ENCODE measurements at places on chromosomes 13 and 19.

- no peak for DNase-seq
These were observed 40.1 kb downstream of the PSPC1 start for GRCh38 chr13:19742643-19743042.

GRCh38 chr13:40082639-40083038 lies 427.2 kb downstream of the COG6 start:
- no peak for DNase-seq

DNA sequence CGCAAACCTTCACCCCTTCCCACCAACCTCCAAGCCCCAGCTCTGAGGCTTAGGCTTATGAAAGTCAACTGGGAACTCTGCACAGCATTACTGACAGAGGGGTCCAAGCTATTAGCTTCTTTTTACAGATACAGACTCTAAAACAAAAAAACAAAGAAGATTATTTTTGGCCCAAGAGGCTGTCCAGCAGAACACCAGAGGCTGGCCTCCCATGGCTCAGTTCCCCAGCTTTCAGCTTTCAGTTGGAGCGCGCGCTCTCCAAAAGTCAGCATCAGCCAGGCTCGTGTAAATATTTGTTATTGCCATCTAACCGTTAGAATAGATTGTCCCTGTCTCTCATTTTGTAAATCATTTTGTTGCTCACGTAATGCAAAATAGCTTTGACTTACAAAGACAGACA lies 58.4 kb downstream of the ZIC5 start:
- no peak for DNase-seq

DNA sequence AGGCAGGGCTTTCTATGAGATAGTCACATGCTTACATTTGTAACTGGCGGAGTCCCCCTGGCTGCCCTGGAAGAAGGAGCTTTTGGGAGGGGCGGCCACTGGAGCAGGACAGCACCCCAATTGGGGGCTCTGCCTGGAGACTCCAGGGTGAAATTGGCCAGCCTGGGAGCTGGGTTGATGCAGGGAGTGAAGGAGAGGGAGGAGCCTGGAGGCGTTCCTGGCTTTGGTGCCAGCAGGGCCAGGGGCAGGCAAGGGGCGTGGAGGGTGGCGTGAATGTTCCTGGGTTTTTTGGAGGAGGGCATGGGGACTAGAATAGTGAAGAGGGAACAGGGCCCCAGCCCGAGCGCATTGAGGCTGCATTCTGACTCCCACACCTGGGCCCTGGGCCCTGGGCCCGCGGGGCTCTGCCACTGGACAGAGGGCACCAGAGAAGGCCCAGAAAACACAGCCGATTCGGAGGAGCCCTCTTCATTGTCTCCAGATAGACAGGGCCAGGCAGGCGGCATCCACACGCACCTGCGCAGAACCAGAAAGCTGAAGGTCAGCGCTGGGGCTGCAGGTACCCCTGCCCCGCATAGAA lies 29.5 kb downstream of the COMP start:
- DNase-seq = no peak

GRCh38 chr13:108508263-108508662 lies 121.1 kb upstream of the MYO16 start:
- DNase-seq = no peak

- DNase-seq = no peak
These were observed 14.3 kb upstream of the LRRC63 start for GRCh38 chr13:46197299-46198048.

DNA sequence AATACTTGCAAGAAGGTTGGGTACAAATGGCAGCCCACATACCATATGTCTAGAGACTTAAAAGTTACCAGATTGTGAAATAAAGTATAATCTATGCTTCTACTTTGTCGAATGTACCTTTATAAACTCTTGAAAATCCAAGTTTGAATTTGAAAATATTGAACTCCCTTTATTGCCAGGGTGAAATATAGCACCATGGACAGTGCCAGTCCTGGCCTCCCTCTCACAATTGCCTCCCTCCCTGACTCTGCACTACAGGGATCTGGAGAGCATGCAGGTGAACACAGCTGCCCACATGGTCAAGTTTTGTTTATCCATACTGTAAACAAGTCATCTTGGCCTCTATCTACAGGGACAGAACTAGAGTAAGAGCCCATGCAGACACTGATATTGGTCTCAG lies 394.1 kb upstream of the SLITRK6 start:
- no peak for DNase-seq

DNA sequence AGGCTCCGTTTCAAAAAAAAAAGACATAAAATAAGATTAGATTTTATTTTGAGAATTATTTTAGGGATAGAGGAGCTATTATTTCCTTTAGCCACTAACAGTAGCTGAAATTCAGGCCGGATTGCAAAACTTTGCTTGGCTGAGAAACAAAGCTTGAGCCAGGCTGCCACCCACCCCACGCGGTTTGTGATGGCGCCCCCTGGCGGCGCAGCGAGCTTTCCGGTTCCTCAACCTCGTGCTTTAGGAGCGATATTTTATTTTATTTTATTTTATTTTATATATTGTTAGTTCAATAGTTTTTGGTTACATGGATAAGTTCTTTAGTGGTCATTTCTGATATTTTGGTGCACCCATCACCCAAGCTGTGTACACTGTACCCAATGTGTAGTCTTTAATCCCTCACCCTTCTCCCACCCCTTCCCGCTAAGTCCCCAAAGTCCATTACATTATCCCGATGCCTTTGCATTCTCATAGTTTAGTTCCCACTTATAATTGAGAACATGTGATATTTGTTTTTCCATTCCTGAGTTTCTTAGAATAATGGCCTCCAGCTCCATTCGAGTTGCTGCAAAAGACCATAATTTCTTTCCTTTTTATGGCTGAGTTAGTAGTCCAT lies 19.8 kb upstream of the CEACAM4 start:
- DNase-seq = no peak

DNA sequence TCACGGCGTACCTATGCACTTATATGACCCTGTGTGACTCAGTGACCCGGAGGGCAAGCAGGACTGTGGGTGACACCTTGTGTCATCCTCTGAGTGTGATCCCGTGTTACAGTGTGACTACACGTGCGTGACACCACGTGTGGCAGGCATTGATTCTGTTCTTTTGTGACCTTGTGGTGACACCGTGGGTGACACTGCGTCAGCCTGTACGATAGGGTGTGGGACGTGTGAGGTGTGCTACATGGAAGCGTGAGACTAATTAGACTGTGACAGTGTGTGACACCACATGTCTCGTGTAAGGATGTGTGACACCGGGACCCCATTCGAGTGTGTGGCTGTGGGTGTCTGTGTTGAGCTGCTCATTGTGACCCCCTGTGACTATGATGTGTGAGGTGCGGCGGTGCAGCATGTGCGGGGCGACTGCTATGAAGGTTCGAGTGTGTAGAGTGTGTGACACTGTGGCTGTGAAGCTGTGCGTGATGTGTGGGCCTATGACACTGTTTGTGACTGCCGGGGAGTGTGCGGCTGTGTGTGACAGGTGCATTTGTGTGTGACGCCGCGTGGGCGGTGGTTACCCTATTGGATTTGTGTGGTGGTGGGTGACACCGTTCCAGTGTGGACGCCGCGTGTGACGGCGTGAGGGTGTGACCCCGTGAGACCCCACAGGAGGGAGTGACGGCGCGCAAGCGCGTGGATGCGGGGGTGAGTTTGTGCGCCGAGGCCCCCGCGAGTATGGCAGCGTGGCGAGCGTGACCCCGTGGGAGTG lies 399 bp upstream of the SPTBN4 start:
- no peak for DNase-seq
